MCF 10A (cell line): ENCODE measurements at places on chromosomes 13 and 19. TPM values are rescaled to one million over a fixed set of nuclear protein-coding genes. Genes with fewer than 3 reads are reported as not detected.

Gene TNFSF9
- total RNA-seq = 6.2 and 6.9 TPM in 2 replicates

Gene PROSER3
- total RNA-seq = 33.8 and 37.3 TPM in 2 replicates

Gene THSD1
- 13.3 and 16.7 TPM in 2 replicates for total RNA-seq

Gene TNFSF11
- not detected in 2 replicates for total RNA-seq

Gene NOVA2
- not detected in 2 replicates for total RNA-seq

Gene CASP14
- total RNA-seq = not detected in 2 replicates
